Hippocampal formation (tissue), 2 donors: ENCODE measurements at places on chromosomes 11 and 22.

DNA sequence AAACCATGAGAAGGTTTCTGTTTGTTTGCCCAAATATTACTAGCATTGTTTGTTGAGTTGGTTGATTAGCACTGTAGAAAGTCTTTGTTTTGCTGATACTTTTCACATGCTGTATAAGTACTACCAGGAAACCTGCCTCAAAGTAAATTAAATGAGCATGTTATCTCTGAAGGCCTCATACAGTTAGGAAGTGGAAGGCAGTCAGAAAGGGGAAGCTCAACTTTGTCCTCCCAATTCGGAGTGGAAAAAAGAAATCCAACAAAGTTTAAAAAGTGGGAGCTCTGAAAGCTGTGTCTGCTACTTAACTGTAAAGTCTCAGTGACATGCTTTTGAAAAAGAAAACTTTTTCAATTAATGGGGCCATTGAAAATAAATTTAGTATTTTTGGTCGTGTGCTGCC, 188.3 kb upstream of the BLID start:
- no peak for DNase-seq

GRCh38 chr22:19466848-19467752, 11.9 kb downstream of the UFD1 start:
- DNase-seq = no peak

- no peak for DNase-seq
Observed at GRCh38 chr11:20973940-20974559, 304.7 kb downstream of the NELL1 start.

GRCh38 chr22:33873186-33873585, 47.1 kb downstream of the LARGE1 start:
- DNase-seq = no peak

- DNase-seq = no peak
Observed at GRCh38 chr11:66231561-66231960, 36.9 kb upstream of the RAB1B start.

DNA sequence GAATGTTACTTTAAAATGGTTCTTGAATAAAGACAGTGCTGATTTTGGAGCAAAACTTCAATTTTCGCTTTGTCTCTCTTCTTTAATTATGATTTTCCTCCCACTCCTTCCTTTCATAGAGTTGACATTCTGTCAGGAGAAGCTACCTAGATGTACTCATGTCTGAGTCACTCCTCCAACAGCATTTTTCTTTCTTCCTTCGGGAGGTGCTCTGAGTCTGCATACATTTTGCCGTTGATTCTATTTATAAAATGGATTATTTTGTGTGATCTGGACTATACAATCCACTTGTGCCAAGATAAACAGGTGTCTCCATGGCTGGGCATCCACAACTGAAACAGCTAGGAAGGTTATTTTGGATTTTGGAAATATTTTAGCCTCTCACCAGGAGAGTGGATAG, 588.3 kb upstream of the ANO5 start:
- no peak for DNase-seq

DNA sequence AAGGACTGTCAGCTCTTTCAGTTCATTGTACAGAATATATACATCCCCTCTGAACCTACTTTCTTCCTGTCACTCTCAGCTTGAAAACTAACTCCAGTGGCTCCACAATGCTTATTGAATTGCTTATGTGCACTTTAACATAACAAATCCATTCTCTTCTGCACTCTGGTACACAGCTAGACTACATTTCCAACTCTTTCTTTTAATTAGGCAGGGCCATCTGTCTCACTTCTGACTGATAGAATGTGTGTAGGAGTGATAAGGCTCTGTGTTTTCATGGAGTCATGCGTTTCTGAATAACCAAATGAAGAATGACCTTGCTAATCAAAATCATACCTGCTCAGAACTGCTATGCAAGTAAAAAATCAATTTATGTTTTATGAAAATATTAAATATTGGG, 278.5 kb upstream of the CCDC179 start:
- DNase-seq = no peak

DNA sequence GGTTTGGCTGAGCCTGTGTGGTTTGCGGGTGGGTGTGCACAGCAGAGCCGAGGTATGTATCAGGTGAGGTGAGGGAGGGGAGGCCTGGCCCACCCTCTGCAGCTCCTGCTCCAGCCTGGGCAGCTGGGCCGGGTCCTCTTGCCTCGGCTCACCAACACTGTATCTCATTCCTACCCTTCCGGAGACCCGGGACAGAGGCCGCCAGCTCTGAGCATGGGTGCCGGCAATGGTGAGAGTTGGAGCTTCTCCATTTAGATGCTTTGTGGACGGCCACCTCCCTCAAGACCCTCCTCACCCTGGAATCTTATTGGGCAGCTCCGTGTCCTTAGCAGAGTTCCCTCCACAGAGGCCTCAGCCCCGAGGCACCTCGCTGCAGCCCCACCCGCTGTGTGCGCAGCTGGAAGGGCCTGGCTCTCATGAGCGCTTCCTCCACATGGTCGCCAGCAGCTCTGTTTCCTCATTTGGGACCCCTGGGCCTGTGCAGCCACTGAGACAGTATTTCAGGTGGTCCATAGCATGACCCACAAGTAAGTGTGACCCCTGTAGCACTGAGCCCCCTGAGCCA, 55.7 kb downstream of the ANO1 start:
- no peak for DNase-seq

DNA sequence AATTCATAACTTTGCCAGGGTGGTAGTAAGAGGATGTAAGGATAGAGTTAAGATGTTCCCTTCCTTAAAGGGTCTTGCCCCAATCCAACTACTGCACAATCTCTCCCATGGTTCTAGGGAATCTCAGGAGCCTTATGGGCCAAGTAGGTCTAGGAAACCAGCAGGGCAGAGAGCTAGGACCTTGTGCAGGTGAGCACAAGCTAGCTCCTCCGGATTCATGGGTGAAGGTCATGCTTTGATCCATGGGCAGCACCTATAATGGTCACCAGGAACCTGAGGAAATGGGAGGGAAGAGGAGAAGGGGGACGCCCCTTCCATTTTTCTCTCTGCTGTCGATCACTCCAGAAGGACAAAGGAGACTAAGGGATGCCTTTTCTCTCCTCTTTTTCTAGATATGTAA, 16.8 kb downstream of the KCNJ11 start:
- no peak for DNase-seq

DNA sequence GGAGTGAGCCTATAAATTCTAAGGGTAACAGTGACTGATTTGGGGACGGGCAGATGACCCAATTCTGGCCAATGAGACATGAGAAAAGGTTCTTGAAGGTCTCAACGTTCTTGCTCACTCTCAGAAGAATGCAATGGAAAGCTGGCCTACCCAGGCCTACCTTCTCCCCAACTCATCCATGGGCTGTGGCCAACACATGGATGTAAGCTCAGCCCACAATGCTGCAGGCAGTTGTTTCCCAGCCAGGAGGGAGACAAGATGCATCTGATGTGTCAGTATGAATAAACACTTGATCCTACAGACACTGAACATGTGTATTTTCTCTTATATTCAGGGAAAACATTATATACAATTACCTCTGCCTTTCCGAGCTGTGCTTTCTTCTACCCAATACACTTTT, 24.4 kb downstream of the PI4KA start:
- no peak for DNase-seq

DNA sequence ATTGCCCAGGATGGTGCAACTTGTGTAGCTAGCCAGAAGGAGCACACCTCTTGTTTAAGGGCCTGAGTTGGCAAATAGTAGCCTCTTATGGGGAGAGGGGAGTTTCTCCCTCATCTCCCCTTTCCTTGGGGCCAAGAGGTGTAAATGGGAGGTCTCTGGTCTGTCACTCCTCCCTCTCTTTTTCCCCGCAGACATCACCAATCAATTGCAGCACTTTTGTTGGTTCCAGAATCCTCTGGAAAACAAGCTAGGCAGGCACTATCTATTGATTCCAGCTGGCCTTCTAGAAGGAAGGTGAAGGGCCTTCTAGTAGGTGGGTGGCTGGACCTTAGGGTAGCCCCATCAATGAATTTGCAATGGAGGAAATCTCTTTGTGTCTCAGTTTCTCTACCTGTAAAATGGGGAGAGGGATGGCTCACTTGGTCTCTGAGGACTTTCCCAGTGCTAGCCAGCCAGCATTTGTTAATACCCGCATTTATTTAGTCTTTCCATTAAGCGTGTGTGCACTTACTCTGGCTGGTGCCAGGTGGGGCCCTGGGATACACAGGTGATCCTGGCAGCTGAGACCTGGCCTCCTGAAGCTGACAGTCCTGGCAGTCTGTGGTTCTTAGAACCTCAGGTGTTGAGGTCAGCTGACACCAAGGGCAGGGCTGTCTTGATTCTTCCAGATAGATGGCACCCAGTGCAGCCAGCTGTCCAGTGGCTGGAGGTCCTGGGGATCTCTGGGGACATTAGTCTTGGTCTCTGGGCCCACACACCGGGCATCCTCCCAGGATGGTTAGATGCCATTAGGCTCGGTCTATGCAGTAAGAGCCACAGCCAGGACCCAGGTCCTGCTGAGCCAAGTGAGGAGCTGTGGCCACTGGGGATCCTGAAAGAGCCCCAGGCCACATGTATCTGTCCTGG, 51.7 kb downstream of the TSPAN18 start:
- no peak for DNase-seq

- DNase-seq = no peak
Observed at GRCh38 chr11:110065189-110065588, 28.0 kb upstream of the ZC3H12C start.

GRCh38 chr11:61287338-61287977, 7.7 kb downstream of the VWCE start:
- DNase-seq = no peak

- DNase-seq = no peak
Observed at GRCh38 chr11:47994417-47994816, 14.1 kb downstream of the PTPRJ start.

GRCh38 chr11:69653406-69653960, 12.5 kb downstream of the CCND1 start:
- DNase-seq = no peak

DNA sequence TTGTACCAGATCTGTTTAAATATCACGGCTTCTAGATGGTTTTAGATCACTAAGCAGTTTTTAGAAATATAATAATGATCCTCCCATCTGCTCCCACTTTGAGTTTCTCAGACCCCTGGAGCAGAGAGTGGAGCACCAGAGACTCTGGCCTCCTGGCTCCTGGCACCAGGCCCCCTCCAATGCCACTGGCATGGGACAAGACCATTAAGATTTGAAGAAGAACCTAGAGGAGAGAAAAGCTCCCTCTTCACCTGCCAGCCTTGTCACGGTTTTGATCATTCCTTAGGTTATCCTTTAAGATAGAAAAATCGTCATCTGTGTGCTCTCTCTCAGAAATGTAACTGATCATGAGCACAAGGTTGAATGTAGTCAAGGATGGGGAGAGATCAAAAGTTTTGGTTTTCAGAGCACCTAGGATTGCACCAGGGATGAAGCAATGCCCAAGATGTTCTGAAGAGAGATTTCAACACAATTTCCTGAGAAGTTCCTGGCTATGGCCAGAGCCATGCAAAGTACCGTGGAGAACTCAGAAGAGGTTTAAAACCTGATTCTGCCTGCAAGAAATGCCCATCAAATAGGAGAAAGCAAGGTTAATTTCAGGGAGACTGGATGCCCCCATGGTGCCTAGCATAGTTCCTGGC, 22.2 kb downstream of the IL10RA start:
- no peak for DNase-seq

- DNase-seq = no peak
Observed at GRCh38 chr11:20342347-20343141, 21.0 kb upstream of the HTATIP2 start.

GRCh38 chr11:44906649-44907048, 44.0 kb downstream of the TP53I11 start:
- DNase-seq = no peak

DNA sequence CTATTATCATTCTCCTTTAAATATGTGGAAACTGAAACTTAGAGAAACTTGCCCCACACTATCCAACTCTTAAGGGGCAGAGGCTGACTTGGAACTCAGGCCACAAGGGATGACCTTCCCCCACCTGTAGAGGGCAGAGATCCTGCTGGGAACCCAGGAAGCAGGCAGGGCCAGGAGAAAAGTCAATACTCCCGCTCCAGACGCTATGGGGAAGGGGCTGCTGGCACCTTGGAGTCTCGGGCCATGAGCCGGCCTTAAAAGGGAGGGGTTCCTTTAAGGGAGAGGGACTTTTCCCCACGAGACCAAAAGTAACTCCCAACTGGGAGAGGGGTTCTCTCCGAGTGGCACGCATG, 620 bp upstream of the ANO5 start:
- no peak for DNase-seq

DNA sequence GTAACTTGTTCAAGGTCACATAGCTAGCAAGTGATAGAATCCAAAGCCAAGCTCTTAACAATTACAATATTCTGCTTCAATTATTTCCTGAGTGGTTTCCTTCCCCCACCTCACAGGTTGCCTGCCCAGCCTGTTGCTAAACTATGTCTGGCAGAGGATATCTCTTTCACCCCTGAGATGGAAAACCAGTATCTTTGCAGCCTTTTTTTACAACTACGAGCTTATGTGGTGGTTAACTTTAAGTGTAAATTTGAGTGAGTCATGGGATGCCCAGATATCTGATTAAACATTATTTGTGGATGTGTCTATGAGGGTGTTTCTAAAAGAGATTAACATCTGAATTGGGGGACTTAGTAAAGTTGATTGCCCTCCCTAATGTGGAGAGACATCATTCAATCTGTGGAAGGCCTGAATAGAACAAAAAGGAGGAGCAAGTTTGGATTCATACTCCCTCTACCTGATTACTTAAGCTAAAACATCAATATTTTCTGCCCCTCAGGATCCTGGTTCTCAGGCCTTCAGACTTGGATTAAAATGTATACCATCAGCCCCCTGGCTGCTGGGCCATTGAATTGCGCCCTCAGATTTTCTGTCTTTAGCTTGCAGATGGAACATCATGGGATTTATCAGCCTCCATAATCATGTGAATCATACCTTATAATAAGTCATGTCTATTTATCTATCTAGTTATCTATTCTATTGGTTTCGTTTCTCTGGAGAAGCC, 911.9 kb downstream of the METTL15 start:
- DNase-seq = no peak

- DNase-seq = peak; percentile 66
Observed at GRCh38 chr22:27462190-27462589, 339.4 kb downstream of the MN1 start.

GRCh38 chr22:40764763-40765441, 54.2 kb downstream of the SLC25A17 start:
- no peak for DNase-seq

- no peak for DNase-seq
Observed at GRCh38 chr11:67442504-67443404, 522 bp downstream of the CORO1B start.

GRCh38 chr11:72300268-72300667, 56.3 kb upstream of the PHOX2A start:
- no peak for DNase-seq

- DNase-seq = no peak
Observed at GRCh38 chr11:61854966-61855714, 27.0 kb downstream of the FADS2 start.

DNA sequence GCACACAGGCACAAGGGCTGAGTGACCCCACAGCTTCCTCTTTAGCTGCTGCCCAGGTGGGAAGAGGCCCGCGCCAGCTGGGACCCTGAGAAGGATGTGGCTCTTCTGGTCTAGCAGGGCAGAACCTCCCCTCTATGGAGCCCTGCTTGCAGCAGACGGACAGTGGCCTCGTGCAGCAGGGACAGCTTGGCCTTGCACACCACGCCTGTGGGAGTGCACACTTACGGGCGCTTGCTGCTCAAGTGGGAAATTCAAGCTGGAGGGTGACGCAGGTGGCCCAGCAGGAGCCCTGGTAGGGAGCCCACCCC, 971.4 kb downstream of the BRD1 start:
- no peak for DNase-seq
